Stimulated activated CD4-positive, alpha-beta T cell treated with anti-CD3 and anti-CD28 coated beads, Interleukin-2, amount 100 ng/mL, for 24 hours (primary cell): ENCODE measurements at places on chromosomes 16 and 17.
A peak's percentile ranks its signal among the peaks of the same experiment; 100 is the strongest.

GRCh38 chr17:64491034-64491860, 5.6 kb downstream of the POLG2 start:
- no peak for DNase-seq

GRCh38 chr16:51106535-51106934, 44.5 kb downstream of the SALL1 start:
- DNase-seq, result no peak

GRCh38 chr17:50517504-50518383, 9.5 kb downstream of the MYCBPAP start:
- no peak for DNase-seq

DNA sequence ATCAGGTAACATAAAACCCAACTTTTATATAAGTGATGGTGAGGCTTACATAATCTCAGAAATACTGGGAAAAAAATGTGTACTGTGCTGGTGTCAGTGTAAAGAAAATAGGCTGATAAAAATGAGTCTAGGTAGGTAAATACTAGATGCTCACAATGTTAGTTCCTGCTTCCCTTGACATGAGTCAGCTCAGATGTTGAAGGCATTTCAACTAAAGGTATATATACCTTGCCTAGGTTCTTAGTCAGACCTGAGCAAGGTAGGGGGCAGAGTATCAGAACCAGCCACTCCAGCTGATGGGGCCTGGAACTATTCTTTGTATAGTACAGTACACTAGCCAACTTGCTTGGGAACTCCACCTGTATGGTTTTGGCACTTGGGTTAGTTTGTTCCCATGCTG, 51.0 kb upstream of the CA10 start:
- DNase-seq, result no peak

DNA sequence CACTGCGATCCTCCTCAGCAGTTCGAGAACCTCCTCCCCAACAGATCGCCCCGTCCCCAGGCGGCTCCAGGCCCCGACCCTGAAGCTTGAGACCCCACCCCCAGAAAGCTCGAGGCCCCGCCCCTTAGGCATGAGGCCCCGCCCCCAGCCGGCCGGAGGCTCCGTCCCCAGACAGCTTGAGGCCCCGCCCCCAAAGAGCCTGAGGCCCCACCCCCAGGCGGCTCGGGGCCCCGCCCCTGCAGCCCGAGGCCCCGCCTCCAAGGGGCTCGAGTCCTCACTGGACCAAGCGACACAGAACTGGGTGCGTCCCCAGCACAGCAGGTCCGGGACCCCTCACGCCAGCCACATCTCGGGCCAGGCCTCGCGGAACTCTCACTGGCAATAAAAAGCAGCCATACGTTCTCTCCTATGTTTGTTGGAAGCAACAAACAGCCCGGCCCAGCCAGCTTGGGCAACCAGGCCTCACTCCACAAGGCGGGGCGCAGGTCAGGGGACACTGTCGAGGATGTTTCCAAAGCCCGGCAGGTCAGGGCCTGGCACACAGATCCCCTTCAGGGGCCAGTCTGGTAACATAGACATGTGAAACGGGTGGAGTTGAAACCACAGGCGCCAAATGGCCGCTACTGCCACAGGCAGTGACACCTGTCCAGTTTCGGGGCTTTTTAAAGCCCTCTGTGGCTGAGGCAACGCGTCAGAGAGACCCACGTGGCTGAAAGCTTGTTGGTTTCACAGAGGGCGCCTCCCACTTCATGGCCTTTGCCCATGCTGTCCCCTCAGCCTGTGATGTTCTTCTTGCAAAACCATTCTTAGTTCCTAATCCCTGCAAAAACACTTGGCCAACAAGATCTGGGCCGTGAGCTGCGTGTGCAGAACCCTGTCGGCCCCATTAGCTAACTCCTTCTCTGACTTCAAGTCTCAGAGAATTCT, 224.2 kb downstream of the PARN start:
- DNase-seq, result peak; percentile 33

- DNase-seq, result peak; percentile 48
Observed at GRCh38 chr16:58515871-58516767, 802 bp downstream of the SETD6 start.

- DNase-seq, result peak; percentile 87
Observed at GRCh38 chr17:38701504-38702165, 3.4 kb upstream of the MLLT6 start.

GRCh38 chr17:81412490-81413093, 17.3 kb downstream of the BAHCC1 start:
- peak; percentile 64 for DNase-seq

DNA sequence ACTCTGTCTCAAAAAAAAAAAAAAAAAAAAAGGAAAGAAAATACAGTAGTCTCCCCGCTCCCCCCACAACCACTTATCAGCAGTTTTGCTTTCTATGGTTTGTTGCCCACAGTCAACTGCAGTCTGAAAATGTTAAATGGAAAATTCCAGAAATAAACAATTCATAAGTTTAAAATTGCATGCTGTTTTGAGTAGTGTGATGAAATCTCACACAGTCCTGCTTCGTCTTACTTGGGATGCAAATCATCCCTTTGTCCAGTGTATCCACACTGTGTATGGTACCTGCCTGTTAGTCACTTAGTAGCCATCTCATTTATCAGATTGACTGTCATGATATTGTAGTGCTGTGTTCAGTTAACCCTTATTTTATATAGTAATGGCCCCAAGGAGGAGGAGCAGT, 41.5 kb downstream of the NF1 start:
- DNase-seq, result no peak

DNA sequence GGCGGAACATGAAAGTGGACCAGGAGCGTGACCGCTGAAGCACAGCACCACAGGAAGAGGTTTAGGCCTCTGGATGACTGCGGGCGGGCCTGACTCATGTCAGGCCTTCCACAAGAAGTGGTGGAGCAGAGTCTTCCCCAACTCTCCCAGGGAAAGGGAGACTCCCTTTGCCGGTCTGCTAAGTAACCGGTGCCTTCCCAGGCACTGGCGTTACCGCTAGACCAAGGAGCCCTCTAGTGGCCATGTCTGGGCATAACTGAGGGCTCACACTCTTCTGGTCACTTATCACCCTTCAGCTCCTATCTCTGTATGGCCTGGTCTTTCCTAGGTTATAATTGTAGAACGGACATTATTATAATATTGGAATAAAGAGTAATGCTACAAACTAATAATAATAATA, 1931.9 kb downstream of the TP53TG3F start:
- DNase-seq, result no peak

DNA sequence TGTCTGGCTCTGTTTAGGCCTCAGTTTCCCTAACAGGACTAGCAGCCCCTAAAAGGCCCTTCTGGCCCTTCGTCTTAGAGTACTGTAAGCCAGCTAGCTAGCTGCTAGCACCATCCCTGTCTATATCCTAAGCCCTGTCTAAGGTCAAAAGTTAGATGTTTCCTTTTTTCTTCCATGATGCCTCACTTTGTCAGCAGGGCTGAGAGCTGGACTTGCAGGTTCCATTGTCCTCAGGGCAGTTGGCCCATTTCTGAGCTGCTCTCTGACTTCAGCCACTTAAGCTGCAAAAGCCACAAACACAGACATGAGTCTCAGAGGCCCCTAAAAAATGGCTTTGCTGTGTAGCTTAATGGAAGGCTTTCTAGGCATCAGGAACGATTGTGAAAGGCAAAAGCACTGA, 187.7 kb downstream of the CBLN1 start:
- no peak for DNase-seq

- DNase-seq, result no peak
Observed at GRCh38 chr17:32551186-32551955, 64.6 kb downstream of the CDK5R1 start.
